ENCODE measurements at places on chromosomes 1 and 21.

DNA sequence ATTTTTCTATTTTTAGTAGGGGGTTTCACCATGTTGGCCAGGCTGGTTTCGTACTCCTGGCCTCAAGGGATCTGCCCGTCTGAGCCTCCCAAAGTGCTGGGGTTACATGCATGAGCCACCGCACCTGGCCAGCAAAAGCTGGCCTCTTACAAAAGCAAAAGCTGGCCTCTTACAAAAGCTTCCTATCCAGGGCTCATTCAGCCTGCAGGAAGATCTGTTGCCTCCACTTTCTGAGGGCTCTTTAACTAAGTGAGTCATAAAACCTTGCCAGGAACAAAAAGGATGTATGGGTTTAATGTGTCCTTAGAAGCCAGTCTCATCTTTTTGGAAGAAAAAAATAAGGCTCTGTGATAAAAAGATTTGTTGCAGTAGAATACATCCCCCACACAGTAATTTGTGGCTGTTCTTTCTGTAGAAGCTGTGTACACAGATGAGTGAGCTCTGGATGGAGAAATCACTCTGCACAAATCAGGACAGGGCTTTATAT lies 15.0 kb downstream of the HTR1D start:
- no peak for DNase-seq

GRCh38 chr21:44492567-44493385 lies 37.5 kb downstream of the LRRC3 start:
- DNase-seq = no peak

DNA sequence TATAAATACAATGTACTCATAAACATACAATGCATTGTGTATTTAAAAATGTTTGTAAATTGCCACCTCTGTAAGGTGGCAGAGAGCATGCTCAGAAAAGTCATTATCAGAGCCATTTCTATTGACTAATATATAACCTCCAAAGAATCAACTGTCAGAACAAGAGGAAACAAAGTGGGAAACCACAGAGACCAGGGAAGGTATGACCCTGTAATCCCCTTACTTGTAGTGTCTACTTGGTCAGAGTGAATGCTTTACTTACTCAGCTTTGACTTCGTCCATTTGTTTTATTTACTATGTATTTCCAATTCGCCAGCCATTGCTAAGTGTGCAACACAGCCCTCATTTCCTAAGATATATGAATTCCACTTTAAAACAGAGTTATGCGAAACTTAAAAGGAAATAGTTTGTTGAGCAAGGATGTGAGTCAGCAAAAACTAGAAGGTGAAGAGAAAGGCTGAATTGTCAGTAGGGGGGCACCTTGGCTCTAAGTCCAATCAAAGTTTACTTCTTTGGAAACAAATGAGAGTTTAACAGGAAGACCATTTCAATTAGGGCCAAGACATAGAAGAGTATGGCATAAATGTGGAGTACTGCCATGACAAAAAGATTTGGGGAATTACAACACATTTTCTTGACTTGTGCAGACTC lies 671.7 kb upstream of the PTBP2 start:
- no peak for DNase-seq

- no peak for DNase-seq
Measured at GRCh38 chr21:14757533-14758327, 211.6 kb upstream of the SAMSN1 start.

GRCh38 chr1:51648180-51649109 lies 31.6 kb downstream of the OSBPL9 start:
- no peak for DNase-seq

DNA sequence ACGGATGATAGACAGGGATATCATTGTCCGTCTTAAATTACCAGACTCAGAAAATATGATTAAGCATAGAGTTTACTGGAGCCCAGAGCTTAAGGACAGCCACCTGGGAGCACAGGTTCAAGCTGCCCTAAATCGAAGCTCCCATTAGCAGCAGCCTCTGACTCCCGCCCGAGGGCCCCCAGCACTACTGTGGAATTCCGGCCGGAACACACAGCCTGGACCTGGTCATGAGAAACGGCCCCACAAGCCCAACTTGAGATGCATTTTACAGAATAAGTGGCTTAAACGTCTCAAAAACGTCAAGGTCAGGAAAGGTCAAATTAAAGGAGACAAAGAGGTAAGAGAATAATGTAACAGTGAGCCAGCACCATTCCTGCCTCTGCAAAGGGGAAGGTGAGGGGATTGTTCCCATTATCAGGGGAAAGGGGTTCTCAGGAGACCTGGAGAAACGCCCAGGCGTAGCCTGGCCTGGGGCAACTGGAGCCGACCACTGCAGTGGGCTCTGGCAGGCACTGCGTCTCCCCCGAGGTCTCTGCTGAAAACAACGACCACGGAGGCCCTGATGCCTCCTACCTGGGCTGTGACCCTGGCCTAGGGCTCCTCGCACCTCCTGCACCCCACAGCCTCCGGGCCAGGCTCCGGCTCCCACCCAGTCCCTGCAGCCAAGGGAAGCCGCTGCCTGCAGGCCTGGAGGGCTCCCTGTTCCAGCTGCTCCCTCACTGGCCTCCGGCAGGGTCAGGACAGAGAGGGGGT lies 11.5 kb upstream of the COL6A1 start:
- DNase-seq = no peak

DNA sequence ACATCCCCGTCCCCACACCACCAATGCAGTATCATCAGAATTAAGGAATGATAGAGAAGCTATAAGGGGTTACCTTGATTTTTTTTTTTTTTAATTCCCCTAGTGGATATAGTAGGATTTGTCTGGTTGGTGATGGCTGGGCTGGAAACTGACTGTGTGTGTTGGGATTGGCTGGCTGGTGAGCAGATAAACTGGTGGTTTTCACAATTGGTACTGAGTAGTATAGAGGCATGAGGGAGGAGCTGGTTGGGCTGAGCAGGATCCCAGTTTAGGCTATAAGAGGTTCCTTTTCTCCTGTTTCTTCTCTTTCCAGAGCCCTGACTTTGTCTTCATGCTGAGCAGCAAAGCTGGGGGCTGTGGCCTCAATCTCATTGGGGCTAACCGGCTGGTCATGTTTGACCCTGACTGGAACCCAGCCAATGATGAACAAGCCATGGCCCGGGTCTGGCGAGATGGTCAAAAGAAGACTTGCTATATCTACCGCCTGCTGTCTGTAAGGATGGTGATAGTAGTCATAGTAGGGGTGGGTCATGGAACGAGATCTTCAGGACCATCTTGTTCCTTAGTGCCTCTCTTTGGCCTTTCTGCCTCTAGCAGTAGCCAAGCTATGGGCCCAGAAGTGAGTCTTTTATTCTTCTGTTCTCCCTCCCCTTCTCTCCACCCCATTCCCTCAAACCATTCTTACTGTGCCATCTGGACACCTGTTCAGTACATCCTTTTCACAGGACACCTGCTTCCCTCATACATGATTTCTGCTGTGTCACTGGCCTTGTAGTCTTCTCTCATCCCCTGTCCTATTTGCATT lies 26.9 kb downstream of the RAD54L start:
- no peak for DNase-seq

DNA sequence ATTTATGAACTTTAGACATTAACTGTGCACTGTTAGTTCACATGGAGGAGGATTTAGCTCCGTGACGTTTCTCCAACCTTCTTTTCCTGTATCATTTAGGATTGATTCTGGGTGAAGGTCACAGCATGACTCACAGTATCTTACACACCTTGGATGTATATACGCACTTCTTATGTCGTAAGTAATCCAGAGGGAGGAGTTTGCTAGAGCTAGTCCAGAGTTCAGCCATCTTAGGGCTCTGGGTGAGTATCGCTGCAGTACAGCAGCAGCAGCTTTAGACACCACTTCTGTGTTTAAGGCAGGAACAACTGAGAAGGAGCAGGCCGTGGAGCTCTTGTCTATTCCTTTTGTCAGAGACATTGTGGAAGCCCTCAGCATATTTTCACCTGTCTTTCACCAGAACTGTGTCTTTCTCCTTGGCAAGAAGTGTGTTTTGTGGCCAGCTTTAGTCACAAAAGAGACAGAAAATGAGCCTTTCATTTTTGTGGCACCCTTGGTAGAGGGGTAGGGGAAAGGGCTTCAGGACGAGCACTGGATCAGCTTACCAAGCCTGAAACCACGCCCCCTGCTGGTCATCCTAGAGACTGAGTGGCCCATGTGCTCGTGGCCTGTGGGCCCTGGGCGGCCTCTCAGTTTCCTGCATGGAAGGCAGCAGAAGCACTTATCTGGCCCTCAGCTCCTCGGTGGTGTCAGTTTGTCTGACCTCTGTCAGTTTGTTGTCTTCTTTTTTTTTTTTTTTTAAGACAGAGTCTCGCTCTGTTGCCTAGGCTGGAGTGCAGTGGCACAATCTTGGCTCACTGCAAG lies 64.0 kb downstream of the ADARB1 start:
- peak; percentile 48 for DNase-seq

- DNase-seq = no peak
Measured at GRCh38 chr1:7380712-7381111, 390.4 kb upstream of the VAMP3 start.

DNA sequence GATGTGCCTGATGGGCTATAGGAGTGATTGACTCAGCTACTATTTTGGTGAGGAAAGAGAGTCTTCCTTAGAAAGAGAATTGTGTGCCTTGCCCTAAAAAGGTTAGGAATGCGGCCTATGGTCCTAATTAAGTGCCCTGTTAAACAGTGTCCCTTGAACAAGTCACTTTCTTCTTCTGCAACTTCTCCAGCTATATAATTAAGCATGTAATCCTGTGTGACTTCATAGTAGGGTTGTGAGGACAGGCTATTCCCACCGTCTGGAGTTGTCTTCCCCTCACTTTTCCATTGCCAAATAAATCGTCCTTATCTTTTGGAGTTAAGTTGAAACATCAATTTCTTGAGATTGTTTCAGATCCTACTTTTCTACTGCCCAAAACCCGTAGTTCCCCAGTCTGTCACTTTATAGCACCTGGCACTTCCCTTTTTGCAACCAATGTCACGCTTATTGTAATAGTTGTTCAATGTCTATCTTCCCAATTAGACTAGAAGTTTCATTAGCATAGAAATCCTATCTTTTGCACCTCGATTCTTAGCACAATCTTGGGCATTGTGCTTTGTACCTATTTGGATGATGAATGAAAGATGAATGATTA lies 27.6 kb upstream of the SLC16A1 start:
- DNase-seq = no peak

GRCh38 chr1:202547215-202547614 lies 163.0 kb downstream of the SYT2 start:
- DNase-seq = no peak

DNA sequence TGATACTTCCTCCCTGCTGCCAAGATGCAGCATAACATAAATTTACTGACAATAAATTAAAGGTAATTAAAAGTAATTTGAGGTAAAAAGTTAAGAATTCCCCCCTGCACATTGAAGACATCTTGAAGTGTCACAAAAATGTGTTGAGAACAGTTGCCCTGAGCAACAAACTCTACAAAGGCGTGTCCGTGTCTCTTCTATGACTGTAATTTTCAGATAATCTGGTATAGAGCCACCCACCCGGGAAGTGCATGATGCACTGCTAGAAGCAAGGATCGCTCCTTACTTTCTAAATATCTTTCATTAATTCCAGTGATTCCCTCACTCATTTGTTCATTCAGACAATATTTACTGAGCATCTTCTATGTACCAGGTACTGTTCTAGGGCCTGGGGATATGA lies 11.0 kb upstream of the CASQ1 start:
- DNase-seq = no peak

GRCh38 chr1:7475691-7476090 lies 295.4 kb upstream of the VAMP3 start:
- no peak for DNase-seq

- no peak for DNase-seq
Measured at GRCh38 chr1:107181253-107181969, 40.6 kb downstream of the NTNG1 start.

DNA sequence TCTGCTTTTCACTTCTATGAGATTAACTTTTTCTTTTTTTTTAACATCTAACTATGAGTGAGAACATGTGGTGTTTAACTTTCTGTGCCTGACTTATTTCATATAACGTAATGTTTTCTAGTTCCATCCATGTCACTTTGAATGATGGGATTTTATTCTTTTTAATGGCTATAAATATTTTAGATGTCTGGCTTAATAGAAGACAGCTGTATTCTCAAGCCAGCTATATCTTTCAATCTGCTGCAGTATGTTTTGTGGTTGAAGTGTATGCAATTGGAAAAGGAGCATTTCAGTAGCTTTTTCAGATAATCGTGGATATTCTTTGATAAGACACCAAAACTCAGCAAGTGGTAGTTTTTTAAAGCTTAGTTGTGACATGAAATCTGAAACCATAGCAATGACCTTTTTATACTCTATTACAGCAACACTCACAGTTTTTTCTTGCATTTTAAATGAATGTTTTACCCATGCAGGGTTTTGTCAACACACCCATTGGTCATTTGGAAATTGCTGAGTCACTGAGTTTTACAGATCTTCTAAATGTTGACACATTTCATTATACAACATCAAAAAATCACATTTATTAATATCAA lies 5.7 kb upstream of the SVBP start:
- DNase-seq = no peak

DNA sequence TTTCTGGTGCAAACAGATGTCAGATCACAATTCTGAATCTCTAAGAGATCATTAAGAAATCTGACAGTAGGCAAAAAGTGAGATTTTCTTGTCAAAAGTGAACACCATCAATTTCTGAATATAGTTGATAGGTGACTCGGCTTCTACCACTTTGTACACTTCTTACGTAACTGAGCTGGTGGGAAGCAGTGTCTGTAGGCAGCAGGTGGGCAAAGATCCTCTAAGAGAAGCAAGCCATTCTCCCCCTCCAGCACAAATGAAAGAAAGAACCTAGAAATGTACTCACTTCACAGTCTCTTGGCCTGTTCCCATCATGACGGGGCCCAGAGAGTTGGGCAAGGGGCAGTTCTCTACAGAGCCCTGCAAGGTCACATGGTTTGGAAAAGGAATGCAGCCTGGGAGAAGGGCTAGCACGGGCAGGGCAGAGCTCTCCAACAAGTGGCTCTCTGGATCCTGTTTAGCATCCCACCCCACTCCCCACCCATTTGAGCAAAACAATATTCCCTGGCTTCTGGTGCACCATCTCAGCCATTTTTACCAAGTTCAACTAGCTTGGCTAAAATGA lies 412.6 kb downstream of the LTN1 start:
- DNase-seq = no peak

- DNase-seq = no peak
Measured at GRCh38 chr1:16042096-16042495, 1.5 kb upstream of the CLCNKB start.

DNA sequence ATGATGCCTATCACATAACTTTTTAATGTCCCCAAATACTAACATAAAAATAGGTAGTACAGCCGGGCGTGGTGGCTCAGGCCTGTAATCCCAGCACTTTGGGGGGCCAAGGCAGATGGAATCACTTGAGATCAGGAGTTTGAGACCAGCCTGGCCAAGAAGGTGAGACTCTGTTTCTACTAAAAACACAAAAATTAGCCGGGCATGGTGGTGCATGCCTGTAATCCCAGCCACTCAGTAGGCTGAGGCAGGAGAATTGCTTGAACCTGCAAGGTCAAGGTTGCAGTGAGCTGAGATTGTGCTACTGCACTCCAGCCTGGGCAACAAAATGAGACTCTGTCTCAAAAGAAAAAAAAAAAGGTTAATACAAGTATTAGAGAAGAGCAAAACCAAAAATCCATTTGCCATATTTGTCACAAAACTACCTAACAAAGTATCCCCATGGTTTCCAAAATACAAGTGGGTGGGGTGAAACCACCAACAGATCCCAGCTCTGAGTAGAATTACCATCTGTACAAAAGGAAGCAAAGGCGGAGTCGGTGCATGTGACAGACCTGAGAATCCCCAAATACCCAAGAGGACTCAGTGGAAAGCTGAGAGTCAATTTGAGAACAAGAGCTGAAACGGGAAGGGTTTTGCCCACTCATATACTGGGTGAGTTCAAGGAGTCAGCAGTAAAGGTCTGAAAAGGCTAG lies 113.2 kb downstream of the TOMM20 start:
- DNase-seq = no peak
